ENCODE measurements at places on chromosomes 7 and 10. TPM values are rescaled to one million over a fixed set of nuclear protein-coding genes. Genes with fewer than 3 reads are reported as not detected.

GRCh38 chr7:2711895-2712675 lies 24.1 kb downstream of the AMZ1 start:
- H3K27me3 ChIP-seq = no peaks in the 10 kb centered on the region
- H3K4me1 ChIP-seq = peaks cover 8% of the 10 kb centered on the region
- no peak overlapping the region for H3K4me3 ChIP-seq

The TEX36 gene
- not detected for total RNA-seq

- no peak overlapping the region for H3K4me3 ChIP-seq
- no peak overlapping the region for H3K27ac ChIP-seq
- H3K36me3 ChIP-seq = no peaks in the 10 kb centered on the region
Observed at GRCh38 chr10:13066527-13066926, 33.4 kb upstream of the OPTN start.

DNA sequence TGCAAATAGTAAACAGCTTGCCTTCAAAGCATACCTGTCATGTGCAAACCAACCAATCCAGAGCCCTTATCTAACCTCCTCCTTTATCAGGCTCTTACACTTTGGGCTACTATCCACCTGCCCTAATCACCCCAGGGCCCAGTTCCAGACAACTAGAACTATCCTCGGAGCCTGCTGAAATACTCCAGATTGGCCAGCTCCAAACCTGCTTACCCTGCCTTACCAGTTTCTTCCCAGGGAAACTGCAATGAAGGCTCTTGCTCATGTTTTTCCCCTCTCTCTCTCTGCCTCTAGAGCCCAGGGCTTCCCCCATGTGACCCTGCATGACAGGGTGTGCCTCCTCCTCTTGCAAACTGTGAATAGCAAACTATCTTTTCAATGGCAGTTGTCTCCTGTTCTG lies 81.4 kb upstream of the CAPZA2 start:
- H3K36me3 ChIP-seq = peaks cover 13% of the 10 kb centered on the region
- no peak overlapping the region for H3K27ac ChIP-seq
- no peak for DNase-seq

DNA sequence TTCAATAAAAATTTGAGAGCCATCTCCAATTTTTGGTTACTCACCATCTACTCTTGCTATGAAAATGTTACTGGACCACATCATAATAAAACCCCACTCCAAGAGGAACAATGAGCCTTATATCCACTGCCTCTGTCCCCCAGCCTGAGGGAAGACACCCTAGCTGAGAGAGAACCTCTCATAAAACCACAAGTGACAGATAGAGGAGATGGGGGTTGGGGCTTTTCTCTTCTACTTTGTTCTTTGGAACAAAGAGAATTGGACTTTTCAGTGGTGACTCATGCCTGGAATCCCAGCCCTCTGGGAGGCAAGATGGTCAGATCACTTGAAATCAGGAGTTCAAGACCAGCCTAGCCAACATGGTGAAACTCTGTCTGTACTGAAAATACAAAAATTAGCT lies 27.6 kb upstream of the TAS2R16 start:
- H3K27ac ChIP-seq = no peak overlapping the region
- no peak overlapping the region for H3K4me3 ChIP-seq
- H3K27me3 ChIP-seq = no peaks in the 10 kb centered on the region
- no peaks in the 10 kb centered on the region for H3K36me3 ChIP-seq

GRCh38 chr10:114618722-114619121 lies 39.4 kb downstream of the ABLIM1 start:
- H3K4me1 ChIP-seq = peaks cover 13% of the 10 kb centered on the region
- H3K4me3 ChIP-seq = no peak overlapping the region
- H3K36me3 ChIP-seq = no peaks in the 10 kb centered on the region
- DNase-seq = no peak
- H3K27me3 ChIP-seq = no peaks in the 10 kb centered on the region

The ALOX5 gene
- total RNA-seq = 1.8 TPM

The FAM25A gene
- not detected for total RNA-seq

GRCh38 chr7:143245123-143245522 lies 18.1 kb upstream of the GSTK1 start:
- no peak overlapping the region for H3K4me3 ChIP-seq
- H3K27me3 ChIP-seq = peaks cover 7% of the 10 kb centered on the region

- no peaks in the 10 kb centered on the region for H3K27me3 ChIP-seq
- peak overlapping the region; percentile 86 for H3K27ac ChIP-seq
- peak overlapping the region; percentile 70 for H3K4me3 ChIP-seq
- peaks cover 40% of the 10 kb centered on the region for H3K4me1 ChIP-seq
- no peak for DNase-seq
Observed at GRCh38 chr10:134247-135131, 766 bp upstream of the ZMYND11 start.

The CELF2 gene
- 65.0 TPM for total RNA-seq

DNA sequence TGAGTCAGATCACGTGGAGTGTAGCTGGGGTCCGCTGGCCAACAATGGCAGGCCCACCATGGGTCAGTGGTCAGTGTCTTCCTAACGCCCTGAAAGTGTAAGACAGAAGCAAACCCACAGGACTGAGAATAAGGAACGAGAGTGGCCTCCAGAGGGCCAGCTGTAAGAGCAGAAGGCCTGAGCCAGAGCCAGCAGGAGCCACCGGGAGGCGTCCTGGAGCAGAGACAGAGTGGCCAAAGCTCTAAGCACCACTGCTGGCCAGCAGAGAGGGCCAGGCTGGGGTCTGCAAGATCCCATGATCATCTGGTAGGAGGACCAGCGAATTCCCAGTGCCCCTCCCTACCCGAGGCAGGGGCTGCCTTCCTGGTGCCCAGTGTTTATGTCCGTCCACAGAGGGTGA lies 9.2 kb downstream of the CCDC201 start:
- H3K4me1 ChIP-seq = no peaks in the 10 kb centered on the region
- no peak overlapping the region for H3K4me3 ChIP-seq
- no peaks in the 10 kb centered on the region for H3K36me3 ChIP-seq
- DNase-seq = no peak

The C7orf33 gene
- total RNA-seq = not detected

The NKX1-2 gene
- total RNA-seq = 0.07 TPM

- peaks cover 5% of the 10 kb centered on the region for H3K36me3 ChIP-seq
- H3K27me3 ChIP-seq = no peaks in the 10 kb centered on the region
- peaks cover 16% of the 10 kb centered on the region for H3K4me1 ChIP-seq
- H3K4me3 ChIP-seq = no peak overlapping the region
Observed at GRCh38 chr7:128042012-128042411, 10.8 kb upstream of the LRRC4 start.

GRCh38 chr10:29811751-29812427 lies 177.1 kb upstream of the SVIL start:
- H3K27ac ChIP-seq = peak overlapping the region; percentile 73
- no peak overlapping the region for H3K4me3 ChIP-seq
- DNase-seq = peak; percentile 99
- peaks cover 24% of the 10 kb centered on the region for H3K4me1 ChIP-seq
- H3K36me3 ChIP-seq = no peaks in the 10 kb centered on the region

DNA sequence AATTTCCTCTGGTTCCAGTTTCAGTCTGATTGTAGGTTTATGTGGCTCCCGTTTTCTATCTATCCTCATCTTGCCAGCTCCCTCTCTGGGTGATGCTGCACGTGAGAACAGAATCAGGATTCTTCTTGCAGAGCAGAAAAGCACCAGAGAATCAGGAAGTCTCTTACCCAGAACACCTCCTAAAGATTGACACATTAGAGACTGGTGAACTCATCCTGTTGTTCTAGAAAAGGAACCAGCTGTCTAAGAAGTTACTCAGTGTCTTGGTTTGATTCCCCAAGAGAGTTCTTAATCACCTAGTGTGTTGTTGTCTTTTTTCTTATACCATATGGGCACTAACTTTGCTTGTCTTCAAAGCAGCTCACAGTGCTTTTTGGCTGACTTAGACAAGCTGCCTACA lies 152.4 kb downstream of the DGKI start:
- H3K4me1 ChIP-seq = no peaks in the 10 kb centered on the region
- H3K4me3 ChIP-seq = no peak overlapping the region
- no peaks in the 10 kb centered on the region for H3K36me3 ChIP-seq
- DNase-seq = no peak
- no peaks in the 10 kb centered on the region for H3K27me3 ChIP-seq
- H3K27ac ChIP-seq = no peak overlapping the region

DNA sequence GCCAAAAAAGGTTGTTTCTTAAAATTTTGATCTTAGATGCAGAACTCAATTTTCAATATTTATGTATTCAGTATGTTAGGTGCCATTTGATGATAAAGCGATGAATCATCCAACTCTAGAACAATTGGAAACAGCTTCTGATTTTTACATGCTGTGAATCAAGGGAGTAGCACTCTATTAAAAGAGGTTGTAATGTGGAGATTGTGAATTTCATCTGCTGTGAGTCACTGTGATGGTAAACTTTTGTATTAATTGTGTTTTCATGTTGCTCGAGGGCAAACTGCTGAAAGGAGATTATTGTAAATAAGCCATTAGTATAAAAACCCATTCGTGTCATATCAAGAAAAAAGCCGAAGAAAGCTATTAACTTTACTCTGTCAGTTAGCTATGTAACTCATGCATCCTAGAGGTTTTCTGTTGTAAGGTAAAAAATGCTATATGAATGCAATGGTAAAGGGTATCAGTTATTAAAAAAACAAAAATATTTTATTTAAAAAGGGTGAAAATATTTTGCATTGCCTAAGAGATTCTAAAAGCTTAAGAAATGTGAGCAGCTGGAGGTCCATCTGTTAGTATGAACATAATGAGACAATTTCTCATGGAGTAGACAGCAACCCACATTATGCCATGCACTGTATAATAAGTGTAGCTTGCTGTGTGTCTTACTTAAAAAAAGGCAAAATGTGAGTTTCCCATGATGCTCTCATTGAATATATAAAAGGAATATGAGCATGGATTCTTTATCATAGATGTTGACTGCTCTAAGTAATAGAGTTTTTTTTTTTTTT lies 511.0 kb upstream of the PCDH15 start:
- H3K4me1 ChIP-seq = no peaks in the 10 kb centered on the region
- no peak overlapping the region for H3K27ac ChIP-seq
- no peak for DNase-seq
- H3K36me3 ChIP-seq = no peaks in the 10 kb centered on the region

The MUC12 gene
- total RNA-seq = 2.5 TPM

The SDK1 gene
- total RNA-seq = 4.2 TPM

The GSTK1 gene
- total RNA-seq = 97.5 TPM

GRCh38 chr10:12750526-12751201 lies 250.8 kb downstream of the CCDC3 start:
- H3K27me3 ChIP-seq = no peaks in the 10 kb centered on the region
- H3K4me1 ChIP-seq = peaks cover 19% of the 10 kb centered on the region
- no peaks in the 10 kb centered on the region for H3K36me3 ChIP-seq
- peak overlapping the region; percentile 49 for H3K27ac ChIP-seq
- peak; percentile 47 for DNase-seq
- no peak overlapping the region for H3K4me3 ChIP-seq

DNA sequence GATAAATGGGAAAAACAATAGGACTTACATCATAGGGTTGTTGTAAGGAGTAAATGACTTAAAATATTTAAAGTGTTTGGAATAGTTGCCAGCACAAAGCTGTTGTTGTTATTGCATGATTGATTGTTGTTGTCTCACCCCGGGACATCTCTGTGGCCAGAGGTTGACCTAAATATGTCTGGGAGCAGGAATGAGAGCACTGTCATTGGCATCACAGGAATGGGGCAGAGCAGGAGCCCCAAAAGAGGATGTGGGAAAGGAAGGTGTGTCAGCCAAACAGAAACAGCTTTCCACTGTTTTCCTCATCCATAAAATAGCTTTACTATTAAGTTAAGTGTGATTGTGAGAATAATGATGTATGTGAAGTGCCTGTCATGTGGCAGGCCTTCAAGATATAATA lies 121.6 kb downstream of the TMEM168 start:
- no peak for DNase-seq
- no peaks in the 10 kb centered on the region for H3K27me3 ChIP-seq

- peak within 1 kb of the TSS; percentile 93 for H3K4me3 ChIP-seq
- no peaks in the 10 kb centered on the region for H3K27me3 ChIP-seq
- H3K4me1 ChIP-seq = peaks cover 8% of the 10 kb centered on the region
- no peaks in the 10 kb centered on the region for H3K36me3 ChIP-seq
Observed at GRCh38 chr7:93890464-93891068, at the start of gene TFPI2. Gene TFPI2, minus strand, starts transcription at chr7:93890753. Its CDS starts 75 bp downstream, at chr7:93890678.

GRCh38 chr7:91089382-91089963 lies 174.8 kb upstream of the FZD1 start:
- no peaks in the 10 kb centered on the region for H3K4me1 ChIP-seq
- no peak overlapping the region for H3K4me3 ChIP-seq
- H3K36me3 ChIP-seq = no peaks in the 10 kb centered on the region
- peak; percentile 11 for DNase-seq

The UCMA gene
- not detected for total RNA-seq

The HOXA1 gene
- total RNA-seq = 0.23 TPM

The OGDHL gene
- 1.9 TPM for total RNA-seq

- no peak for DNase-seq
- H3K36me3 ChIP-seq = no peaks in the 10 kb centered on the region
- no peak overlapping the region for H3K4me3 ChIP-seq
- no peaks in the 10 kb centered on the region for H3K27me3 ChIP-seq
Observed at GRCh38 chr7:103010211-103010610, 64.4 kb downstream of the FBXL13 start.

DNA sequence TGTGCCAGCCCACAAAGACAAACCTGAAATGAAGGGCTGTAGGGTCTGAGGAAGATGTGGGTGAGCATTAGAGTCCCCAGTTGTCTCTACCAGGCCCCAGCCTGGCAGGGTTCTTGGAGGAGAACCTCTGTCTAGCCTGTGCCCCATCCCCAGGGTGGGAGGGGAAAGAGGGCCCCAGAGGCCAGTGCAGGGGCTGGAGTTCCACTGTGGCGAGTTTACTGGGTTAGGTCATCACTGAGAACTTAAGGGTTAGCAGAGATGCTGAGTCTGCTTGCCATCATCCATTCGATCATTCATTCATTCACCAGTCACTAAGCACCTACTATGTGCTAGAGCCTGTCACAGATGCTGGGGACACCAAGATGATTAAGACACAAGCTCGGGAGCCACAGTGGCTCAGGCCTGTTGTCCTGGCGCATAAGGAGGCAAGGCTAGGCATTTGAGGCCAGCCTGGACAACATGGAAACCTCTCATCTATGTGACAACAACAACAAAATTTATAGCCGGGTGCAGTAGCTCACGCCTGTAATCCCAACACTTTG lies 2.6 kb downstream of the ANKRD2 start:
- no peaks in the 10 kb centered on the region for H3K27me3 ChIP-seq
- no peak for DNase-seq

The RAB19 gene
- 0.50 TPM for total RNA-seq

The COL17A1 gene
- 2.6 TPM for total RNA-seq
